ENCODE measurements at places on chromosomes 7 and 10.

- no peak for DNase-seq
Measured at GRCh38 chr7:96238474-96238873, 83.4 kb downstream of the SLC25A13 start.

GRCh38 chr10:26911811-26912461 is 51.2 kb upstream of the ABI1 start:
- DNase-seq = no peak

GRCh38 chr7:69684369-69685292 is 86.4 kb downstream of the AUTS2 start:
- no peak for DNase-seq

GRCh38 chr10:15813415-15813814 is 46.9 kb downstream of the MINDY3 start:
- no peak for DNase-seq

- DNase-seq = no peak
Measured at GRCh38 chr7:45578467-45578866, 4.3 kb downstream of the ADCY1 start.

- no peak for DNase-seq
Measured at GRCh38 chr7:2203766-2204300, 28.9 kb downstream of the MAD1L1 start.

DNA sequence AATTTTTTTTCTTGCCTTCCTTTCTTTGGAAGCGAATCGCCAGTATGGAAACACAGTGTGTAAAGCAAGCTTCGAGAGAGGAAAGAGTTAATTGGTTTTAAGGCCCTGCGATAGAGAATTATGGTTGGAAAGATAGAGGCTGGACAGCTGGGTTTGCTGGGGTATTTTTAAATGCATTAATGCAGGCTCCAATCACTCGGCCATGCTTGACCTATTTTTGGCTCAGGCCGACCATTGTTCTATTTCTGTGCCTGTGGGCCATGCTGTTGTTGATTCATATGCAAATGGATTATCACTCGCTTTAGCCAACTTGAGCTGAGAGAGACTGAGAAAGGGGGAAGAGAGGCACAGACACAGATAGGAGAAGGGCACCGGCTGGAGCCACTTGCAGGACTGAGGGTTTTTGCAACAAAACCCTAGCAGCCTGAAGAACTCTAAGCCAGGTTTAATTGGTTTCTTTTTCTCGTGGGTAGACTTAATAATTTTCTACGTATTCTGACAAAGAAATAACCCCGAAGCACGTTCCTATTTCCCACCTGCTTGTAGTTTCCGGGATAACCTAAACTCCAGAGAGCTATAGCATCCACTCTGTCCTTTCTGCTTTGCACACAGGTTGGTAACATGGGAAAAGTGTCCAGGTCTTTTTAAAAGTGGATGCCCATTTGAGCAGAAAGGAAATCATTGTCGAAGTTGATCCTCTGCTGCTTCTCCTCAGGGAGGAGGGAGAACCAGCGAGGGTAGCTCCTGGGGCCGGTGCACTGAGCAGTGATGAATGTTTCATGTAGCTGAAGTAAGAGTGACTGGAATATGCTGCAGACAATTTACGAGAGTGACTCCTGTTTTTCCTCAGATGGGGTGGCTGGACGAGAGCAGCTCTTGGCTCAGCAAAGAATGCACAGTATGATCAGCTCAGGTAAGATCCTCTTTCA is at the start of gene HDAC9:
Gene HDAC9 (plus strand): TSS at position 338 of the 929 bp plus-strand sequence. CDS start 554 bp downstream, at position 892.
- DNase-seq = no peak

GRCh38 chr10:34251177-34251576 is 563.9 kb downstream of the PARD3 start:
- no peak for DNase-seq

GRCh38 chr7:88204525-88205110 is 15.2 kb downstream of the SRI start:
- DNase-seq = no peak

DNA sequence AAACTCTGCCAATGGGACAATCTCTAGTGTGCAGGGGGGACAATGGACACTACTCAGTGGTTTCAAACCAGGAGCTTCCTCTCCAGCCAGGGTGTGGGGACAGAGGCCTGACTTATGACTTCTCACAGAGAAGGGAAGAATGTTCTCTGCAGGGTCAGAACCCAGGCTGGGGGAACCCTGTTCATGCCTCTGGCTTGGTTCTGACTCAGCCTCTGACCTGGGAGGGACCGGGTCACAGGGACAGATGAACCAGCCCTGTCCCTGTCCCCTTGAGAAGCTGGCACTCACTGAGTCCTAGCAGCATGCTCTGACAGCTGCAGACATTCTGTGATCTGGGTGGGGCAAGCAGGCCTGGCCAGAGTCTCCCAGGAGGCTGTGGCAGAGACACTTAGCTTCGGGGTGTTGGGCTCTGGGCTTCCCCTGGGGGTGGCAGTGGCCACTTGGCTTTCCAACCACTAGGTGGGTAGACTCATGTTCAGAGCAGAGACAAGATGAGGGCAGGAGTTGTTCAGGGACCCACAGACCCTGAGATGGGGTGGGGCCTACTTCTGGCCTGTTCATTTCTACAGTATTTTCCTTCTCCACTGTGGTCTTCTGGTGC is 13.6 kb downstream of the TSPAN15 start:
- no peak for DNase-seq

DNA sequence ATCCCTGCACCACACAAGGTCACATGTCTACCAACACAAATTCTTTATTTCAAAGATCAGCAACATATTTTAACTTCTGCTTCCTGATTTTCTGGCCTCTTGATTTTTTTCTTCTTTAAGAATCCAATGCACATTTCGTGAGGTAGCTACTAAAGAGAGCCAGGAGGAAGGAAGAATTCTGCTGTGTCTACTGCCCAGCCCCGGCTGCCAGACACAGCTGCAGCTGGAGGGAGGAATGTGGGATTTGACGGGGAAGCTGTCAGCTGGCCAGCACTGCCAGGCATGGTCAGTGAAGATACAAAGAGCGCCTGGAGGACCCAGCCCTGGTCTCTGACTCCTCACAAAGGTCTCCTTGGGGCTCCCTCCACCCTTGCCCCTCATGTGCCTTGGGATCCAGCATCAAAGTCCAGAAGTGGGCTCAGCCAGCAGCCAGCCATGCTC is 6.9 kb upstream of the AOC1 start:
- DNase-seq = no peak

- no peak for DNase-seq
Measured at GRCh38 chr7:108384716-108385483, 71.3 kb downstream of the NRCAM start.

GRCh38 chr10:106643473-106643872 is 521.0 kb downstream of the SORCS1 start:
- DNase-seq = no peak

- DNase-seq = no peak
Measured at GRCh38 chr10:28906934-28907333, 229.6 kb downstream of the BAMBI start.

DNA sequence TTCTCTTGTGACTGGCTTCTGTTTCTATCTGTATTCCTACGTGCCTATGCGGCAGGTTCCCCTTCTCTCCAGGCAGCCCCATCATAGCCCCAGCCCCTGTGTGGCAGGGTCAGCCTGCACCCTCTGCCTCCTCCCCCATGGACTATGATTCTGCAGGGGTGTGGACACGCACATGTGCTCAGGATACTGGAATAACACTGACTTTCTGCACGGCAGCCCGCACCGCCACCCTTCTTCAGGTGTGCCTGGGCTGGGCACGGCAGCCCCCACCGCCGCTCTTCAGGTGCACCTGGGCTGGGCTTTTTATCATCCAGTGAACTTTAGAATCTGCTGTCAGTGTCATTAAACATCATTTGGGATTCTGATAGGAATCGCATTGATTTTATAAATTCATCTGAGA is 202.6 kb upstream of the PPP2R2D start:
- no peak for DNase-seq

DNA sequence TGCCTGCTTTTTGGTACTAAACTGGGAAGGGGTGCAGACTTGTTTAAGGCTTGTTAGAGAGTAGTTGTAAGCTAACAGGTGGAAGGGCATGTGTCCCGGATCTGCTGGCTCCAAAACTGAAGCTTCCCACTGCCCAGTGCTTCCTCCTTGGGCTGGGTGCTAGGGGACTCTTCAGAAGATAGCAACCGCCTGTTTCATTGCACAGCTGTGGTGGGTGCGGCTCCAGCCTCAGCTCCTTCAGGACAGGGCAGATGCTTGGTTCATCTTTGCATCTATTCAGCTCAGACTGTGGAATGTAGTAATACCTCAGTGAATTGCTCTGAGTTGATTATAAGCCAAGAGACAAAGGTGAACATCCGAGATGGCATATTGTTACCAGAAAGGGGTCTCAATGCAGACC is 527.1 kb downstream of the TYW1 start:
- DNase-seq = no peak

All from stimulated activated CD4-positive, alpha-beta T cell treated with anti-CD3 and anti-CD28 coated beads, TNF-alpha, amount 100 ng/mL, for 1 hour (primary cell).